ENCODE measurements at places on chromosomes 4 and X. TPM values are rescaled to one million over a fixed set of nuclear protein-coding genes. Genes with fewer than 3 reads are reported as not detected.

Gene OTC
- not detected for total RNA-seq

Gene ZMAT1
- total RNA-seq: not detected

Gene NLGN3
- 1.1 TPM for total RNA-seq

Gene SLC34A2
- total RNA-seq: 0.06 TPM

Gene SORCS2
- total RNA-seq: 3.4 TPM

Gene FRG2
- not detected for total RNA-seq

Gene PAK3
- total RNA-seq: not detected

Gene FAM47E
- total RNA-seq: not detected

Gene CFAP47
- total RNA-seq: not detected

Gene DCAF8L2
- not detected for total RNA-seq

Gene PABPC5
- not detected for total RNA-seq

Gene TMPRSS11A
- total RNA-seq: not detected

Gene PPEF2
- total RNA-seq: not detected

Gene FGF2
- 57.2 TPM for total RNA-seq

Gene F8A2
- total RNA-seq: not detected

Gene TLR6
- total RNA-seq: 2.3 TPM

Gene SAGE1
- total RNA-seq: 0.09 TPM

Gene PDLIM3
- not detected for total RNA-seq

Gene SPON2
- total RNA-seq: 0.60 TPM

Gene AMBN
- not detected for total RNA-seq

Gene NRK
- not detected for total RNA-seq

Gene RPA4
- 0.28 TPM for total RNA-seq

Gene RASGEF1B
- total RNA-seq: not detected

Gene NPY1R
- total RNA-seq: 0.19 TPM

Gene SERPINA7
- total RNA-seq: not detected

Gene RHOXF1
- total RNA-seq: not detected

Gene GAB1
- total RNA-seq: 2.9 TPM

Gene EXOC1L
- not detected for total RNA-seq

Gene C4orf50
- total RNA-seq: not detected

Gene SSX4B
- not detected for total RNA-seq

Gene DCAF12L2
- total RNA-seq: 0.18 TPM

Gene PDCL2
- not detected for total RNA-seq

Gene BGN
- total RNA-seq: 0.08 TPM

Gene S100P
- 54.2 TPM for total RNA-seq

Gene KIAA1210
- total RNA-seq: not detected

Gene ARMCX1
- total RNA-seq: 0.34 TPM

Gene TRIM75
- not detected for total RNA-seq

Gene GABRA4
- not detected for total RNA-seq

Gene EDA
- 0.42 TPM for total RNA-seq

Gene COMMD8
- total RNA-seq: 11.4 TPM

Gene C1QTNF7
- total RNA-seq: not detected

Gene GLOD5
- total RNA-seq: not detected

Measured in A549 treated with Mapracorat at 1 μM for 4 hours (cell line).